ENCODE measurements at places on chromosomes 2 and 18.

DNA sequence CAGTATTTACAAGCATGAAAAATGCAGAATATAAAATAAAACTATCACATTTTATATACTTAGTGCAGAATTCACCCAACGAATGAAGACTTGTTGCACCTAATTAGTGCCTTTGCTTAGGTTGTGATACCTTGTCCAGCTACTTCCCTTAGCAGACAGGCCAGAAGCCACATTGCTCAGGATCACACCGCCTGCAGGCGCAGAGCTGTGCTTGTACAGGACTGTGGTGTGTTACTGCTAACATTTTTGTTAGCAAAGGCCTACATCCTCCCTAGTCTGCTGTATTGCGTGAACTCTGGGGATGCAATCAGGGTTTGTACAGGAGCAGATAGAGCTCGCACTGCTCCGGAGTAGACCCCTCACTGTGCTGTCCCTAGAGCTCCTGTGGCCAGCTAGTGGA lies 336.9 kb downstream of the CBLN2 start:
- H3K4me1 ChIP-seq = no peaks in the 10 kb centered on the region
- no peak overlapping the region for H3K27ac ChIP-seq
- DNase-seq = no peak
- H3K36me3 ChIP-seq = no peaks in the 10 kb centered on the region
- H3K27me3 ChIP-seq = no peaks in the 10 kb centered on the region

GRCh38 chr2:171157109-171157500 lies 3.6 kb downstream of the TLK1 start:
- H3K4me1 ChIP-seq = no peaks in the 10 kb centered on the region
- H3K27me3 ChIP-seq = no peaks in the 10 kb centered on the region
- no peak overlapping the region for H3K27ac ChIP-seq
- no peak for DNase-seq

GRCh38 chr2:203852760-203853159 lies 14.8 kb upstream of the CTLA4 start:
- H3K27ac ChIP-seq = no peak overlapping the region
- DNase-seq = no peak
- H3K36me3 ChIP-seq = no peaks in the 10 kb centered on the region
- no peaks in the 10 kb centered on the region for H3K27me3 ChIP-seq

GRCh38 chr2:189719571-189719970 lies 43.0 kb downstream of the OSGEPL1 start:
- DNase-seq = peak; percentile 23
- no peaks in the 10 kb centered on the region for H3K4me1 ChIP-seq
- H3K4me3 ChIP-seq = no peak overlapping the region
- peaks cover 2% of the 10 kb centered on the region for H3K36me3 ChIP-seq
- no peaks in the 10 kb centered on the region for H3K27me3 ChIP-seq
- no peak overlapping the region for H3K27ac ChIP-seq

- no peaks in the 10 kb centered on the region for H3K27me3 ChIP-seq
- peak overlapping the region; percentile 21 for H3K27ac ChIP-seq
- DNase-seq = peak; percentile 19
- no peaks in the 10 kb centered on the region for H3K4me1 ChIP-seq
- no peak overlapping the region for H3K4me3 ChIP-seq
- H3K36me3 ChIP-seq = no peaks in the 10 kb centered on the region
These were observed 172.7 kb upstream of the TRIB2 start for GRCh38 chr2:12543978-12544558.

GRCh38 chr2:122851972-122852531 lies 1096.6 kb downstream of the TSN start:
- DNase-seq = peak; percentile 22
- no peak overlapping the region for H3K27ac ChIP-seq
- no peaks in the 10 kb centered on the region for H3K36me3 ChIP-seq
- H3K4me3 ChIP-seq = no peak overlapping the region

GRCh38 chr18:9716780-9717563 lies 8.9 kb downstream of the RAB31 start:
- peaks cover 10% of the 10 kb centered on the region for H3K4me1 ChIP-seq
- no peak overlapping the region for H3K27ac ChIP-seq
- no peak for DNase-seq
- no peaks in the 10 kb centered on the region for H3K36me3 ChIP-seq
- H3K27me3 ChIP-seq = no peaks in the 10 kb centered on the region
- no peak overlapping the region for H3K4me3 ChIP-seq

DNA sequence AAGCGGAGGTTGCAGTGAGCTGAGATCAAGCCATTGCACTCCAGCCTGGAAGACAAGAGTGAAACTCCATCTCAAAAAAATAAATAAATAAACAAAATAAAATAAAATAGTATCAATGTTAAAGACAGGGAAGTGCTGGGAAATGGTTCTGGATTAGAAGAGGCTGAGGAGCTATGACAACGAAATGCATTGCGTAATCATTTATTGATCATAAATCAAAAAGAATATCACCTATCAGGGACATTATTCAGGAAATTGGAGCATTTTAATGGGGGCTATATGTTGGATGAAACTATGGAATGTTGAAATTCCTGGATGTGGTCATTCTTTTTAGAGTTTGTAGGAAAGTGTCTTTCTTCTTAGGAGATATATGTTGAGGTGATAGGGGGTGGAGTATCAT lies 30.9 kb upstream of the MTA3 start:
- no peaks in the 10 kb centered on the region for H3K4me1 ChIP-seq
- no peak overlapping the region for H3K27ac ChIP-seq
- H3K4me3 ChIP-seq = no peak overlapping the region
- no peaks in the 10 kb centered on the region for H3K27me3 ChIP-seq

- DNase-seq = no peak
- no peaks in the 10 kb centered on the region for H3K4me1 ChIP-seq
- H3K27me3 ChIP-seq = no peaks in the 10 kb centered on the region
- H3K27ac ChIP-seq = no peak overlapping the region
- H3K36me3 ChIP-seq = peaks cover 27% of the 10 kb centered on the region
These were observed 217.5 kb downstream of the GLI2 start for GRCh38 chr2:120953066-120953756.

- no peaks in the 10 kb centered on the region for H3K27me3 ChIP-seq
- peaks cover 6% of the 10 kb centered on the region for H3K4me1 ChIP-seq
- no peaks in the 10 kb centered on the region for H3K36me3 ChIP-seq
- H3K27ac ChIP-seq = no peak overlapping the region
- DNase-seq = no peak
These were observed 209.1 kb upstream of the REV1 start for GRCh38 chr2:99698896-99699295.

DNA sequence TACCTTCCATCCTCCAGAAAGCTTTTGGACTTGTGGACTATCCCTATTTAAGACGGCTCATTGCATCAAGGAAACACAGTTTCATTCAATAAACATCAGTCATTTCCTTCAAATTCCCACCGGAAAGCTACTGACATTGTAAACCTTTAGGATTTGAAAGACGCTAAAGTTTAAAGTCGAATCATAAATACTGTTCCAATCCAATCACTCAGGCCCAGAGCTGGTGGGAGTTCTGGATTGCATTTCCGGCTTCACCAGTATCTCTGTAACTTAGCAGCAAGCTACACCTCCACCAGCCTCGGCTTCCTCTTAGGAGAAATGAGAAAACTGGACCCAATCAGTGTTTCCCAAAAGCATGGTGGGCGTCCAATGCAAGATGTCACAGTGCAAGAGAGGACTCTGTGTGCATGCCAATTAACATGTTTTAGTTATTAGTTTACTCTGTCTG lies 1.6 kb downstream of the WDFY1 start:
- peaks cover 5% of the 10 kb centered on the region for H3K4me1 ChIP-seq
- H3K36me3 ChIP-seq = no peaks in the 10 kb centered on the region
- no peak overlapping the region for H3K27ac ChIP-seq
- no peak for DNase-seq
- H3K27me3 ChIP-seq = no peaks in the 10 kb centered on the region

DNA sequence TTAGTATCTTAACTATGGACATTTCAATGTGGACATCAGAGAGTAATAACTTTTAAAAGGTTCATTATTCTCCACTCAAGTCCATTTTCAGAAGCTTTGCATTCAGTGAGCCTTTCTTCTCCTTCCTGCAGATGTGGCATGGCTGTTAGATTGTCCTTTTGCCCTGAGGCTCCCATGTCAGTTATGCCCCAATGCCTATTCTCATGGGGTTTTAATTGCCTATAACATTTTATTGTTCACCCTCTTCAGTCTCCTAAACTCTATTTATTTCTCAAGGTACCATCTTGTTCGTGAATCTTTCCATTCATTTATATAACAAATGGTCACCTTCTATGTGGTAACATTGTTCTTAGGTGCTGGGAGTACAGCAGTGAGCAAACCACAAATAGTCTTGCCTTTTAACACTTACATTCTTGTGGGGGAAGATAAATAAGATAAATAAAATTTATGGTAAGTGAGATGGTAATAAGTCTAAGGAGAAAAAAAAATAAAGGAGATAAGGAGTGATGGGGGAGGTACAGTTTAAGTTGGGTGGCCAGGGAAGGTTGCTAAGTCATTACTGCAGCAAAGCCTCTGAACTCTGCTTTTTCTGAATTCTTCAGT lies 277.9 kb upstream of the SIX3 start:
- no peak for DNase-seq
- H3K36me3 ChIP-seq = no peaks in the 10 kb centered on the region
- H3K4me3 ChIP-seq = no peak overlapping the region
- H3K27ac ChIP-seq = no peak overlapping the region
- no peaks in the 10 kb centered on the region for H3K4me1 ChIP-seq

GRCh38 chr2:72738096-72738495 lies 87.7 kb downstream of the EXOC6B start:
- DNase-seq = no peak
- no peak overlapping the region for H3K4me3 ChIP-seq
- H3K36me3 ChIP-seq = peaks cover 1% of the 10 kb centered on the region

DNA sequence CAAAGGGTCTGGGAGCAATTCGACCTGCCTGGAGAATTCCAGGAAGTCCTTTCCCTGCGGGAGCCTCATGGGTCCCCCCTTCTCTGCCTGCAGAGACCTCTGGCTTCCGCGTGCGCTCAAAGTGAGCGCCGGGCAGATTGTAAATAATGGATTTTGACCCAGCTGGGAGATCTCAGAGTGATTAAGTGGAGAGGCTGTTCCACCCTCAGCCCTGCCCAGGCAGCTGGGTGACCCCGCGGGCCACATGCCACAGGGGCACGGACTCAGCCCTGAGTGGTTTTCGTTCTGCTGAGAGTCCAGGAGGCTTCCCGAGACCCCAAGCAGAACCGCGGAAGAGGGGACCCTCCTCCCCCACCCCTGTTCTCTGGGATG lies 1.2 kb downstream of the KCNG2 start:
- H3K27ac ChIP-seq = no peak overlapping the region
- no peak for DNase-seq
- H3K36me3 ChIP-seq = no peaks in the 10 kb centered on the region
- H3K4me1 ChIP-seq = peaks cover 14% of the 10 kb centered on the region
- H3K27me3 ChIP-seq = peaks cover 15% of the 10 kb centered on the region

DNA sequence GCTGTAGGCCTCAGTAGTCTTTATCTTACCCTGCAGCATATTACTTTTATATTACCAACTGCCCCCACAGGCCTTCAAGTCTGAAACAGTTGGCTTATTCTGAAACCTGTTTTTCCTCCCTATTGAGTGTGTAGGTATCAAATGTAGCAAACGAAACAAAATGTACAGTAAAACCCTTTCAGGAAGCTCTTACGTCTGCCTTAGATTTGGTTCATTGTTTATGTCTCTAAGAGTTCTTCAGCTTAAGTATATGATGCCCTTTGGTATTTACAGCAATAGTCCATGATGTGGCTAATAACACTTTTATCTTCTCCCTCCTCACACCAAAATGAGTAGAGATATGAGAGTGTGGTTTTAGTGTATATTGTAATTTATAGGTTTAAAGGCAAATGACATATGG lies 108.8 kb downstream of the DOCK10 start:
- H3K27ac ChIP-seq = no peak overlapping the region
- no peak overlapping the region for H3K4me3 ChIP-seq
- H3K27me3 ChIP-seq = no peaks in the 10 kb centered on the region
- peaks cover 6% of the 10 kb centered on the region for H3K4me1 ChIP-seq
- no peak for DNase-seq

GRCh38 chr2:195333869-195334268 lies 323.2 kb upstream of the SLC39A10 start:
- no peak overlapping the region for H3K27ac ChIP-seq
- H3K4me1 ChIP-seq = no peaks in the 10 kb centered on the region
- no peak for DNase-seq
- no peak overlapping the region for H3K4me3 ChIP-seq
- H3K27me3 ChIP-seq = peaks cover 2% of the 10 kb centered on the region
- no peaks in the 10 kb centered on the region for H3K36me3 ChIP-seq

GRCh38 chr2:44615950-44616518 lies 254.3 kb downstream of the CAMKMT start:
- no peak overlapping the region for H3K27ac ChIP-seq
- H3K27me3 ChIP-seq = no peaks in the 10 kb centered on the region

DNA sequence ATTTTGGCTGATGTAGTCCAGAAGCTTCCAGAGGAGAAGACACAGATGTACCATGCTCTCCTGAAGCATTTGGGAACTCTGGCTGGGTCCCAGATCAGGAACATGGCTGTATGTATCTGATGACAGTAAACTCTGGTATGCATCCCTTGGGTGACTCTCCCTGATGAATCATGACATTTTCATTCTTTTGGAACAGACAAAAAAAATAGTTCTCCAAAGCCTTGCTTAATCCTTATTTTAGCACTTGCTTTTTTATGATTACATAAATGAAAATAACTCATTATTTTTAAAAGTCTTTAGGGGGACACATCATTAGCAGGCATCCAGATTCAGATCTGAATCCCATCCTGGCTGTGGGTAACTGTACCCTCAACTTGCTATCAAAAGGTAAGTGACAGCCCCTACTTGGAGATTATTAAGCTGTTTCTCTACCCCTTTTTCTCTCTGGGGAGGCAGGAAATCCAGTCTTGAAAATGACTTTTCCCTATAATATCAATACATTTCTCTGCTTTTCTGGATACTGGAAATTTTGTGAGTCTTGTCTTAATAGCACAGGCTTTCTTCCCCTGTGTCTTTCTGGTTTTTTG lies 23.3 kb downstream of the AOX1 start:
- no peak overlapping the region for H3K27ac ChIP-seq
- H3K4me1 ChIP-seq = no peaks in the 10 kb centered on the region
- DNase-seq = no peak

DNA sequence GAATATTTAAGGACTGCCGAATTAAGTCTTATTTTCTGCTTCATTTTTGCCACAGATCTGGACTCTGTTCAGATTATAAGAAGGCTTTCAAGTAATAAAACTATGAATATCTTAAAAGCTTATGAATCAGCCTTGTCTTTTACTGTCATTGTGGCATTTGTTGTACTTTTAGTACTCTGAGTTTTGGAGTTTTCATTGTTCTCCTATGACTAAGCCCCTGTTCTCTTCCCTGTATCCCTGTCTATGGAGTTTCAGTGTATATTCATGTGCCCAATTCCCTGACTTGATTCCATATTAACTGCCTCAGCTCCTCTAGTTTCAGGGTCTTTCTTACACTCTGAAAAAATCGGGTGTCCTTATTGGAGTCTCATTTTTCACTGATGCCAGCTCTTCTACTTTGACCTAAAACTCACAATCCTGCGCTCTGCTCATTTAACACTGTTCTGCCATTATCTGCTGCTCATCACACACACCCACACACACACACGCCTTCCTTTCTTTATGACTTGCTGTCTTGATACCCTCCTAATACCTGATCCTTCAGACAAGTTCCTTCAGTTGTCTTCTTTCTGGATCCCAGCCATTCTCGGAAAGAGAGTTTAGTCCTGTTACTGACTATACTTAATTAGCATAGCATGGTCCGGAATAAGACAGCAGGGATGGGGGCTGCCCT lies 511.8 kb downstream of the CPS1 start:
- H3K4me1 ChIP-seq = no peaks in the 10 kb centered on the region
- H3K36me3 ChIP-seq = no peaks in the 10 kb centered on the region
- no peak overlapping the region for H3K4me3 ChIP-seq
- no peaks in the 10 kb centered on the region for H3K27me3 ChIP-seq
